ENCODE measurements at places on chromosomes 4 and X.

- DNase-seq, result no peak
Observed at GRCh38 chr4:116101321-116101720, 984.1 kb downstream of the TRAM1L1 start.

GRCh38 chr4:104447294-104447693 is 47.4 kb downstream of the CXXC4 start:
- DNase-seq, result no peak

GRCh38 chr4:98987720-98988119 is 7.8 kb upstream of the METAP1 start:
- no peak for DNase-seq

DNA sequence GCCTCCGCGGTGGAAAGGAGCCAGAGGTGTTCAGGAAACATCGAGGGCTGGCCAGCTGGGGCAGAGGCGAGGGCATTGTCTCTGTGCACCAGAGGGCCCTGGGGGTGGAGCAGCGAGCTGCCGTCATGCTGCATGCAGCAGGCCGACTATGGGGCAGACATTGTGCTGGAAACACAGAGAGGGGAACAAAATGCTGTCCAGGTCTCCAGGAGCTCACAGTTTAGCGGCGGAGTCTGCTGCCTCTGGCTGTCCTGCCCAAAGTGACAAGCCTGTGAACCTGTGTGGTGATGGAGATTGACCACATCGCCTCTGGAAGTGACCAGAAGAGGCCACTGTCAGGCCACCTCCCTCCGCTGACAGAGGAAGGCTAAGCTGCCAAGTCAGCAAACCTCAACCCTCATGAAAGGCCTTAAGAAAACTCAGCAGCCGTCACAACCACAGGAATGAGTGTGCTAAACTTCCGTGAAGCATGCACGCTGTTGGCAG is 20.1 kb upstream of the SASH3 start:
- no peak for DNase-seq

DNA sequence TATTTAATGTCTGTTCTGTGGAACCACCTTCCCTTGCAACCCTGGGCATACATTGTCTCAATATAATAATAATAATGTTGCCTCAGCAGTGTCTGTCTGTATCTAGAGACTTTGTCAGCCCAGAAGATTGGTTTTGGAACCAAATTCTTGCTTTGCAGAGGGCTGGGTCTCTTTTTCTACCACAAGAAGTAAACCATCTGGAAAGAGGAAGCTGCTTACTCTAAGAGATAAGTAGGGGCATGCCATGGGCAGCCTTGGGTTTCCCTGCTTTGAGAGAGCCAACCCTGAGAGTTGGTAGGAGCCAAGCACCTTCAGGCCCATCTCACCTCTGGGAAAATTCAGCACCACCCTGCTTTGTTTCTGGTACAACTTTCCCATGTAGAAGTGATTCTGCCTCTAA is 27.0 kb downstream of the TMEM31 start:
- DNase-seq, result no peak

- peak; percentile 12 for DNase-seq
Observed at GRCh38 chrX:71871367-71871766, 39.3 kb upstream of the NHSL2 start.

DNA sequence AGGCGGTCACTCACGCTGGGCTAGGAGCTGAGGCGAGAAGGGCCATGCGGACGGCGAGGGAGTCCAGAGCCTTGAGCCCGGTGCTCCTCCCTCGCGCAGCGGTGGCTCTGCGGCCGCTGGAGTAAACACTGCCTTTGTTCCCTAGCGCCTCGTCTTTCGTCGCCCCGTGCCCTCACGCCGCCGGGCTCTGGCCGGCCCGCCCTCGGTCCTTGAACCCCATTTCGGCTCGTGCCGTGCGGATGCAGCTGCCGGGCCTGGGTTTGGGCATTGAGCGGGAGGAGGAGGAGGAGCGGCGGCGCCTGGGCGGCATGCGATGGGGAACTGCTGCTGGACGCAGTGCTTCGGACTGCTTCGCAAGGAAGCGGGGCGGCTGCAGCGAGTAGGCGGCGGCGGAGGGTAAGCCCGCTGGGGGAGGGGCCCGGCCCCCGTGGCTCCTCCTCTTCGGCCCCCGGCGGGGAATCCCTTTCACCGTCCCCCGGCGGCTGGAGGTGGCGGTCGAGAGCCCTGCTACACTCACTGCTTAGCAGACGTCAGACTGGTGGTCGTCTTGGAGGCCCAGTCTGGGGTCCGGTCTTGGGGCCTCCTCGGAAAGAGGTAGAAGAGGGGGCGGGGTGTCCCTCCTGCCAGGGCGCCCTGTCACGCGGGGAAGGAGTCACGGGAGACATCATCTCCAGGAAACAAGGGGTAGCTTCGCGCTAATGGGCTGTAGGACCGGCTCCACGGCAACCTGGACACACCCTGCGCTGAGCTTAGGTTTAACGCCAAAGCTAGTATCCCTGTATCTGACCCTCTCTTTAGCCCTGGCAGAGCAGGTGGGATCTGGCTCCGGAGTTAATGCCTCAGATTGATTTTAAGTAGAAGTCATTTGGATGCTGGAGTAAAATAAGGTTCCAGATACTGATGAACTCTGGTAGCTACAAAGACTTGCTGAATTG is at the start of gene AP1AR:
Gene AP1AR (plus strand): TSS at position 9 of the 935 bp plus-strand sequence. CDS start 305 bp downstream, at position 314.
- DNase-seq, result peak; percentile 91

DNA sequence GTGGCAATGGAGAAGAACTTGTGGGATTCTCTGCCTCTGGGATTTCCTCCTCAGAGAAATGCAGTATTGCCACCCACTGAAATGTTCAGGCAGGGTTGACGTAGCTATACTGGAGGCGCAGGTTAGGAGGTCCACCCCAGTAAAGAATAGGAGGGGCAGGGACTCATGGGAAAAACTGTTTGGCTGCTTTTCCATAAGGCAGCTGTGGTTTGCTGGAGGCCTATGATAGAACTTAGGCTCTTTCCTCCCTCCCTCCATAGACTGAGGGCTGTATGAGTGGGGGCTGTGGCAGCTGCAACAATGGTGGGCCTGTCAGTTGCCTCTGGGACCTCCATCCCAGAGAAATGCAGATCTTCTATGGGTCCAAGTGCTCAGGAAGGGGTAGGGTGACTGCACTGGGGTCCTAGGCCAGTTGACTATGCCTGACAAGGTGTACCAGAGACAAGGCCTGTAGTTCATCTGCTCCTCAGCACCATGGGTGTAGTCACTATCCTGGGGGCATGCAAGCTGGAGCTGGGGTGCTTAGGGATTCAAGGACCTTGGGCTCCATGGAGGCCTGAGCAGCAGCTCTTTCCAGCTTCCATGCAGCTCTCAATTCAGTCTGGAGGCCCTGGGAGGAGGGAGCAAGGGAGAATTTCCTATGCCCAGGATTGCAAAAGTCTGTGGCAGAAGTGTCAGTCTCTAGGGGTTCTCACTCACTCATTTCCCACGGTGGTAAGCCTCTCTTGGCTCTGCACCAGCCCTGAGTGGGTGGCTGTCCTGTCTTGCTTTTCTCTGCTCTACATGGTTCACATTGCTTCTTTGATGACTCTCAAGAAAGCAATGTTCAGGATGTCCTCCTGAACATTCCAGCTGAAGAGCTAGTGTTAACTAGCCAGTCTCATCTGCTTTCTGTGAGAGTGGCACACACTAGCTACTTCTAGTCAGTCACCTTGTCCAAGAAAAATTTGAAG is 353.0 kb downstream of the IDS start:
- DNase-seq, result no peak

DNA sequence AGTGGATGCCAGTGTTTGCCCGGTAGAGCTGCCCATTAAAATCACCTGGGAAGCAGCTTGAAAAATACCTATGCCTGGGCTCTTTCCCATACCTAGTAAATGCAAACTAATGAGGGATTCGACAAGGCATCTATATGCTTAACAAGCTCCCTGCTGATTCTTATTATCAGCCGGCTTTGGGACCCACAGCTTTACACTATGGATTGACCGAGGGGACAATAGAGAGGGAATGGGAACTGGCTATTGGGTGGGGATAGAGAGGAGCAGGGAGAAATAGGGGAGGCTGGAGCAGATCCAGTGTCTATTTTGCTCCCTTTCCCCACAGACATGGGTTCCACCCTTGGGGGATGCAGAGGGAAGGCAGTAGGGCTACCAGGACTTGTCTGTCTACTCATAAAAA is 103.1 kb upstream of the TEX13D start:
- DNase-seq, result no peak
